Fibroblast of lung (primary cell): ENCODE measurements at places on chromosomes 4 and X. TPM values are rescaled to one million over a fixed set of nuclear protein-coding genes. Genes with fewer than 3 reads are reported as not detected.

The BST1 gene
- total RNA-seq = 14.6 and 15.7 TPM in 2 replicates

The MAGEB2 gene
- total RNA-seq = not detected in 2 replicates

The FANCB gene
- 6.4 and 7.3 TPM in 2 replicates for total RNA-seq

The MAGED4B gene
- total RNA-seq = 22.1 and 23.5 TPM in 2 replicates

The ZCCHC12 gene
- total RNA-seq = under 0.01 TPM in 1 of 2 replicates, not detected in the other

The CASP3 gene
- total RNA-seq = 26.4 and 28.2 TPM in 2 replicates

The TCEAL3 gene
- 15.4 and 21.6 TPM in 2 replicates for total RNA-seq

The HTR2C gene
- total RNA-seq = not detected in 2 replicates

The DCAF12L2 gene
- total RNA-seq = under 0.01 TPM in 1 of 2 replicates, not detected in the other

The PRICKLE3 gene
- total RNA-seq = 4.6 and 7.4 TPM in 2 replicates

The HPGDS gene
- not detected in 2 replicates for total RNA-seq

The PCDH19 gene
- under 0.01 and 0.26 TPM in 2 replicates for total RNA-seq

The CDX4 gene
- not detected in 2 replicates for total RNA-seq

The CTAG1A gene
- not detected in 2 replicates for total RNA-seq
